ENCODE measurements at places on chromosomes 3 and 15.

DNA sequence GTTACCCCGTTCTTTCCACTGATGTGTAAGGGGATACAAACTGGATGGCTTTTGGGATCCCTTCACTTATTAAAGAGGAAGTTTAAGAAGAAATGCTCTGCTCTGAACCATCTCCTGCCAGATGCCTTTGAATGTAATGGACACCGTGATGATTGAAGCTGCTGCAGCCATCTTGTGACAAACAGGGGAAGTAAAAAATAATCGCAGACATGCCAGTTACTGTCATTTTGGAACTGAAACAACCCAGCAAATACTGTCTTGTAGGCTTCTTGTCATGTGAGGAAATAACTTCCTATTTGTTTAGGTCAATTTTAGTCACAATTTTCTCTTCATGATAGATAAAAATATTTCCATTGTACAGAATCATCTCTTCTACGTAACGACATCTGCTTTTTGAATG is 224.0 kb downstream of the CHL1 start:
- no peak for DNase-seq

DNA sequence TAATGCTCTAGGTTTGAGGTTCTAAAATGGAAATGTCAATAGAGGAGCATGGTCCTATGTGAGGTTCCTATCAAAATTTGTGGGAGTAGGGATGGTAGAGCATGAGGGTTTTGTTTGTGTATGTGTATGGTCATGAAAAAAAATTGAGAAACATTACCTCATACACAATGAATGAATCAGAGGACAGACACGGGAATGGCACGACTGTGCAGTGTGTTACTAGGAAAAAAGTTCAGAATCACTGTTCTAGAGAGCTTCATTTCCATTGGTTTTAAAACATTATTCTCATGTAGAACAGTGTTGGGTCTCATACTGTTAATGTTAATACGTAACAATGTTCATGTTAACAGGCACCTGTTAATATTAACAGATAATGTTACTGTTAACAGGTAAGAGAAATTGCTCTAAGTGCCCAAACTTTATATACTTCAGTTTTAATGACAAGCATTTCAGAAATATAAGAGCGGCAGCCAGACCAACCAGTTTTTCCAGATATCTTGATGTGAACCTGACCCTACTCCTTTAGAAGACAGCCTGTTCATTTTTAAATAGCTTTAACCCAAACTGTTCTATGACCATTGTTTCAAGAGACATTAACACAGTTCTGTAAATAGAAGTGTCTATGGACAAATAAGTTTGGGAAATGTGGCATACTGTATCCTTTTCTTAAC is 48.0 kb downstream of the SLC15A2 start:
- no peak for DNase-seq

DNA sequence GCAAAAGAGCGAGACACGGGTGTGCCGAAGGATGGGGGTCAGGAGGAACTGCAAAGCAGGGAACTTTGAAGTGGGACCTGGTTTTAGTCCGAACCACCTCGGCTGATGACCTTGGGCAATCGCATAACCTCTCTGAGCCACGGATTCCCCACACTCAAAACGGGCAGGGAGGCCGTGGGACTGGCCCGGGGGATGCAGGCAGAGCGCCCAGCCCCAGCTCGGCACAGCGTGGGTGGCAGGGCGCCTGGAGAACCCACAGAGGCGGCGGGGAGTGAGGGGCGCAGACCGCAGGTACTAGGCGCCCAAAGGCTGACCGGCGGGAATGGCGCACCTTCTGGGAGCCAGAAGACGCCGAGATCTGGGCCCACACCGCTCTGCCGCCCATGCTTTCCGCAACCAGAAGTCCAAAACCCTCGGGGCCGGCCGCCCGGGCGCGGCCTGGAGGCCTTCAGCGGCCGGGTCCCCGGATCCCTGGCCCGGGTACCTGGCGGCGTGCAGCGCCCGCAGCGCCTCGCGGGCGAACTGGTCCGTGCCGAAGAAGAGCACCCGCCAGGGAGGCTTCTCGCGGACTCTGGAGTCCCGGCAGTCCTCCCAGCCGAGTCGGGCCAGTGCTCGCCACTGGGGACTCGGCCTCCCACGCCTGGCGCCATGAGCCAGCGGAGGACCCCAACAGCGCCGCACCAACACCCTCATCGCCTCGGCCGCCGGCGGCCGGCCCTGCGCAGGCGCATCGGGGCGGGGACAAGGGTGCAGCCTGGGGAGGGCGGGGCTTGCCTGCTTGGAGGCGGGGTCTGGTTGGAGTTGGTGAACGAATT is at the start of gene MTFMT:
TSS of gene MTFMT (minus strand) at position 719 of the 815 bp plus-strand sequence. CDS start at position 693, 26 bp downstream.
- DNase-seq: peak; percentile 45

DNA sequence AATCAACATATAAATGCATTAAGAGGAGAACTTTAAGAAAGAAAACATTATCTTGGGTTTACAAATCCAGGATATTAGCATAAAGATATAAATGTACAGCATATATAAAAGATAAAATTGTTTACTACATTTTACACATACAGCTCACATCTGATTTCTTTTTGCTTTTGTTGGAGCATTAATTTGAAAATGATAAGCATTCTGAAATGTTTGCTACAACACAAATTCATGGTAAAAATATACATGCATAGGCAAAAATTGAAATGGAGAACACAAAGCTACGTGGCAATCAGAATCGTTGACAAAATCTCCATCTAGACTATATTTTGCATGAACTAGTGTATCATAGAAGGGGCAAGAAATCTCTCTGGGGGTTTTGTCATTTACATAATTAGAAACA is 159.1 kb downstream of the TIGIT start:
- no peak for DNase-seq

GRCh38 chr3:187963677-187964385 is 190.1 kb upstream of the LPP start:
- DNase-seq: no peak

GRCh38 chr3:79424811-79425210 is 343.0 kb downstream of the ROBO1 start:
- no peak for DNase-seq

DNA sequence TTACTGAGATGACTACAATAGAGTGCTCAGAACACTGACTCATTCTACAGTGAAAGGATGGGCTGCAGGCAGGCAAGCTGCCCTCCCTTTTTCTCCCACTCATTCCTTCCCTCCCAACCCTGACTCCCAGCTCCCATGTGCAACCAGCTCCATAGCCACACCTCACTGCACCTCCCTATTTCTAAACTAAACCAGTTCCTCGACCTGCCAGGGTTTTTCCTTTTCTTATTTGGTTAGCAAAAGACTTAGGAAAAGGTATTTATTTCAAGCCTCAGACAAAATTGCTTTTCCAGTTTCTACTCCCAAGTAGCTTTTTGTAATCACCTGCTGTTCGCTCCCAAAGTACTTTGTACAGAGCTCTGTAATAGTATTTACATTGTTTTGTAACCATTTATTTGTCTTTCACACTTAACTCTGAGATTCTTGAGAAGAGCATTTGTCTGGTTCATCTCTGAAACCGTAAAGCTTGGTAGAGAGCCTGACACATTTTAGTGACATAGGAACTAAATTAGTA is 2.2 kb downstream of the AADAC start:
- DNase-seq: peak; percentile 14

DNA sequence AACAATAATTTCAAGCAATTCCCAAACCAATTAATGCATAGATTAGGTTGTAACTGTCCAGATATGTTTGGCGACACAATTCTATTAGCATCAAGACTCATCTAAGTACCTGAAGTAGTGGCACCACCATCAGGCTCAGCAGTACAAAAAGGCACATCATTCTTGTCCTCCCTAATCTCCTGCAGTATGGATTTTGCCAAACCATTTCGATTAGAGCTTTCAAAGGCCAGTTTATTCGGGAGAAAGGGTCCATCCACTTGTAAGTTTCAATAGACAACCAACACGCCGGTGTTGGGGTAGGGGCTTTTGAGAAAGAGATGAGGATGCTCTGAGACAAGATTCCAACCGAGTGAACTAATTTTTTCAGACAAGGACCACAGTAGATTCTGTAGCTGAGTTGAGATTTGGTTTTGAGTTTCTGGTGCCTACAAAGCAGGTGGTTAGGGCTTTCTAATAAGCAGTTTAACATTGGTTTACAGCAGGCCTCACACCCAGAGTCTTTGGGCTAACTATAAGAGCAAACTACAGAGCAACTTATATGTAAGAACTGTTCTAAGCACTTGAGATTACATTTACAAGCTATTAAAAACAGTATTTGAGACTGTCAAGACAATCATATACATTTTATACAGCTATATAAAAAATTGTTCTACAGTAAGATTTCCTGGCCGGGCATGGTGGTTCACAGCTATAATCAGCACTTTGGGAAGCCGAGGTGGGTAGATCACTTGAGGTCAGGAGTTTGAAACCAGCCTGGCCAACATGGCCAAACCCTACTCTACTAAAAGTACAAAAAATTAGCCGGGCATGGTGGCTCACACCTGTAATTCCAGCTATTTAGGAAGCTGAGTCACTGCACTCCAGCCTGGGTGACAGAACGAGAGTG is 4.5 kb downstream of the RPL22L1 start:
- DNase-seq: no peak

- no peak for DNase-seq
Measured at GRCh38 chr3:16929311-16929710, 44.6 kb downstream of the PLCL2 start.

GRCh38 chr15:58148633-58149445 is 10.7 kb downstream of the AQP9 start:
- DNase-seq: no peak

GRCh38 chr3:136787349-136787748 is 31.6 kb upstream of the SLC35G2 start:
- no peak for DNase-seq

GRCh38 chr3:66577426-66578203 is 76.8 kb upstream of the LRIG1 start:
- no peak for DNase-seq

- no peak for DNase-seq
Measured at GRCh38 chr15:28989239-28989830, 103.6 kb downstream of the APBA2 start.

GRCh38 chr3:105444725-105445124 is 78.0 kb downstream of the ALCAM start:
- no peak for DNase-seq

GRCh38 chr3:47019201-47019600 is 39.7 kb downstream of the NBEAL2 start:
- no peak for DNase-seq

GRCh38 chr15:85331655-85332285 is 48.6 kb upstream of the AKAP13 start:
- DNase-seq: no peak

- DNase-seq: no peak
Measured at GRCh38 chr3:141526709-141527108, 39.9 kb downstream of the RASA2 start.

- peak; percentile 75 for DNase-seq
Measured at GRCh38 chr3:195900436-195901355, 7.7 kb downstream of the TNK2 start.

DNA sequence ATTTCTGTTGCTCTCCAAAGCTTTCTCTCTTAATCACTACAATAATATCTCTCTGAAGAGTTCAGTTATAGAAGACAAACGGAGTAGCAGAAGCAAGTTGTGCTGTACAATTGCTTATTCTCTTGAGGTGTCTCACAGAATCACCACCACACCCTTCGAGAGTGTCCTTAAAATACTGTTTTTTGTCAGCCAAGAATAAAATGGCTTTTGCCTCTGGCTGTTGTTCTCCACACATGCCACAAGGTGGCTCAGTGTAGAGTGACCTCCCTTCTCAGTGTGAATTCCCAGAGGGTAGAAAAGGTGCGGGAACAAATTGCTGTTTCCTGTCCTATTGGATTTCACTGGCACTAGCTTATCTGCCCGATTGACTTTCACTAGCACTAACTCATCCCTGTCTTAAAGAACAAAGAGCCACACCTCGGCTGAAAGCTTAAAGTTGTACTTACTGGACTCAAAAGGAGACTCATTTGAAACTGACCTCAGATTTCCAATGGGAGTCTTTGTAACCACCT is 134.2 kb upstream of the SATB1 start:
- DNase-seq: no peak

GRCh38 chr3:5022187-5022965 is 43.1 kb downstream of the BHLHE40 start:
- no peak for DNase-seq

Data from GM04504 (cell line).